ENCODE measurements at places on chromosomes 1 and 21.

DNA sequence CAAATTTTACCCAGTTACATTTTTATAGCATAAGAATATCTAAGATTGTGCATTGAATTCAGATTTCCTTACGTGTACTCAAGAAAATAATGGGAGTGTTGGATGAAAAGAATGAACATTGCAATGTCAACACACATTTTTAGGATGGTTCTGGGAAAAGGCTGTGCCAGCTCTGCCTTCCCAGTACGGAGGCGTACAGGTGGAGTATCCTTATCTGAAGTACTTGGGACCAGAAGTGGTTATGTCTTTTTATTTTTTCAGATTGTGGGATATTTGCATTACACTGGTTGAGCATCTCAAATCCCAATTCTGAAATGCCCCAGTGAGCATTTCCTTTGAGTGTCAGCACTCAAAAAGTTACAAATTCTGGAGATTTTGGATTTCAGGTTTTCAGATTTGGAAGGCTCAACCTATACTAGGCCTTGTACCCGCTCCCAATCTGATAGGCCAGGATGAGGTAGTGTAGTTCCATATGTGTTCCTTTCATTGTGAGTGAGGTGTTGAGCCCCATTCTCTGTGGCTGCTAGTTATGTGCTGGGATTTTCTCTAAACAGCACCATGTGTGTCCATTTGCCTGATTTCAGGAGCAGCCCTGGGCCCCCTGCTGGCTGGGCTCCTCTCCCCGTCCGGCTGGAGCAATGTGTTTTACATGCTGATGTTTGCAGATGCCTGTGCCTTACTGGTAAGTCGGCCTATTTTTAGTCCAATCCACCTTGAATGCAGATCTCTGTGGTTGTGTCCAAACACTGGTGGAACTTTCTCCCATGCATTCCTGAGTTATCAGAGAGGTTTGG is 60.8 kb downstream of the SLC37A1 start:
- ATAC-seq: no peak

- no peak for ATAC-seq
Measured at GRCh38 chr1:72847651-72848050, 565.3 kb upstream of the NEGR1 start.

GRCh38 chr1:39620659-39621165 is 18.7 kb downstream of the HEYL start:
- ATAC-seq: no peak

- ATAC-seq: no peak
Measured at GRCh38 chr1:227059076-227059475, 119.0 kb downstream of the COQ8A start.

DNA sequence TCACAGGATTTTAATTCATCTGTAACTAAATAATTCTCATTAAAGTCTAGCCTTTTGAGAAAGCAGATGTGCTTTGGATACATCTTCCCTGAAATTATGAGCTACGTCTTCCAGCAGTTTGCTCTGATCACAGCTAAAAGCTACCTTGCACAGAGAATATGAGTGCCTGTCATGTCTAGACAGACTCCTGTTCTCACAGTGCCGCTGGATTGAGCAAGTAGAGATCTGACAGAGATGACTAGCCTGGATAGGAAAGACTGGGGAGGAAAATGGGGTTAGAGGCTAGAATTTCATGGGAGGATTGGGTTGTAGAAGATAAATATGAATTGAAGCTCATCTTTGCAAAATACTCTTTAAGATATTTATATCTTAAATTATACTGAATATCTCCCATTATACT is 24.1 kb downstream of the CEPT1 start:
- ATAC-seq: no peak

GRCh38 chr1:180192172-180192571 is 37.5 kb downstream of the QSOX1 start:
- ATAC-seq: no peak
